ENCODE measurements at places on chromosomes 4 and X.

- DNase-seq, result no peak
These were observed 24.2 kb upstream of the RASL11B start for GRCh38 chr4:52837716-52838558.

- DNase-seq, result no peak
These were observed 195.4 kb downstream of the ANAPC10 start for GRCh38 chr4:144902614-144903013.

DNA sequence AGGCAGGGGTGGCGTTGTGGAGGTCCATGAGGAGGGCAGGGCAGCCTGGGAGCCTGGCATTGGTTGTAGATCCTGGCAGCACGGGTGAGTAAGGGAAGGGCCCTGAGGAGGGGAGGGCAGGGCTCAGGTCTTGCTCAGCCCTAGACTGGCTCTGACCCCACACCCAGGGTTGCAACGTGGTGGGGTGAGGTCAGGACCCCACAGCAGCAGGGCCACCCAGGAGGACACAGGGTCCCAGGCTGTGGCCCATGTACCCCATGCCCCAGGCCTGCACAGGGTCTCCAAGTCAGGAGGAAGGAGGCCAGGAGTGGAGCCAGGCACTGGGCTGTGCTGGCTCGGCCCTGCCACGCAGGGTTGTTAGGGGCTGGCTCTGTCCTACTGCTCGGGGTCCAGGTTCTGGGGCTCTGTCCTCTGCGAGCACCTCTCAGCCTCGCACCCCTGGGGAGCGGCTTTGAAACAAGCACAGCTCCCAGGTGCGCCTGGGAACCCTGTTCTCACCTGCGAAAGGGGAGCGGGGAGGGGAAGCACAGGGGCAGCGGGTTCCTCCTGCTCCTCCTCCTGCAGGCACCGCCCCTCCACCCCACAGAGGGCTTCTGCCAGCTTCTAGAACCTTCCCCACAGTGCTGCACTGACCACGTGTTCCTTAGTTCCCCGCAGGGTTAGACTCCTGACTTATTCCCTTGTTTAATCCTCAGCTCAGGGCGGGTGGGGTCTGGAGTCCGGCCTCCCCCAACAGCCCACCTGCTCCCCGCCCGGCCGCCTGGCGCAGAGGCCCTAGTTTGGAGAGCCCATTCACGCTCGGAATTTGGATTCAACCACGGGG lies 20.4 kb downstream of the MSANTD1 start:
- no peak for DNase-seq

GRCh38 chr4:10736895-10737294 lies 52.3 kb upstream of the CLNK start:
- no peak for DNase-seq

GRCh38 chr4:83408908-83409307 lies 46.7 kb downstream of the HELQ start:
- no peak for DNase-seq

DNA sequence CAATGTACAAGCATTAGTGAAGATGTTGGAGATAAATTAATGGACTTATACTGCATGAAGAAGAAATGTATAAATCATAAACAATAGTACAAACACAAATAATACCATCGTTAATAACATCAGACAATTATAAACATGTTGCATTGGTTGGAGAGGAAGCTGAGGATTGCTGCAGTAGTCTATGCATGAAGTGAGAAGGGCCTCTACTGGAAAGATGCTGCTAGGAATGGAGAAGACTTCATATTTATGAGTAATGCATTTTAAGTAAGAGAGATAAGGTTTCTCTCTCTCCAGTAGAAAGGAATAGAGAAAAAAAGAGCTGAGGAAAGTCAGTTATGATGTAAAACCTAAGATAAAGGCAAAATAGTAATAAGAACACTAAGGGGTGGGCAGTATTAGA lies 247.8 kb downstream of the GRID2 start:
- DNase-seq, result no peak

DNA sequence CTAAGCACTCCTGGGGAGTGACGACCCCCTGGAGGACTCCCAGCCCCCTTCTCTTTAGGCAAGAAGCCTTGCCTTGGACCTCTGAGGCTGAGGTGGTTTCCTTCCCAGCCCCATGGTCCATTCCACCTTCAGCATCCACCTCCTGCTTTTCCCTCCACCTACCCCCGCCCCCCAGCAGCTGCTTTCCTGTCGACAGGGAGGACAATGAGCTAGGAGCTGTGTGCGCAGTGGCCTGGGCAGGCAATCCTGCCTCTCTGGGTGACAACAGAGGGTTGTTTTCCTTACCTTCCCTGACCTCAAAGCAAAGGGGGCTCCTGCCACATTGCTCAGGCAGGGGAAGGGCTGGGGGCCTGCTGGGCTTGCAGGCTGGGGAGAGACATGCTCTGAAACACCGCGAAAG lies 123.5 kb downstream of the BCOR start:
- no peak for DNase-seq

DNA sequence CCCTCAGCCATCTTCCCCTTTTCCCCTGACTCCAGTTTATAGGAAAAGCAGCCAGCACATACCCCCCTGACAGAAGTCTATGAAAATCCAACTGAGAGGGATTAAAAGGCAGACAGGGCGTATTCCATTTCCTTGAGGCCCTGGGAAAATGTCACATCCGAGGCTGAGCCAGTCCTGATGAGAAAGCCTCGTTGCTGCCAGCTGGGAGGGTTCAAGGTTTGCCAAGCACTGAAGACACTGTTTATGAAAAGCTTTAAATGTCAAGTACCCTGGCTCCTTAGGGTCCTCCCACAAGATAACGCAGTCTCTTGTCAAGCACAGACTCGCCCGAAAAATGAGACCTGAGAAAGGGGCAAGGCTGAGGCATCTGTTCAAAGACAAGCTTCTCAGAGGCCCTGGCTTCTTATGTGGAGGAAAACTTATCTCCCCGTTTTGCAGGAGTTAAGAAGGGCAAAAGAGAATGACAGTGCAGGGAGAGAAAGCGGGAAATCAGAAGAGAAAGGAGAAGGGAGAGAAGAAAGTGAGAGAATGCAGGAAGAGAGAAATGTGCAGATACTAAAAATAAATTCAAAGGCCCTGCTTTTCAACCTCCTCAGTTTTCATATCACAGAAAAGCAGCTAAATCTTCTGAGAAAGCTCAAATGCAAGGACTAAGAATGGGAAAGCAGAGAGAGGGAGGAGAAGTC lies 44.7 kb downstream of the SCD5 start:
- DNase-seq, result no peak

GRCh38 chr4:27148211-27148895 lies 287.7 kb downstream of the STIM2 start:
- no peak for DNase-seq

DNA sequence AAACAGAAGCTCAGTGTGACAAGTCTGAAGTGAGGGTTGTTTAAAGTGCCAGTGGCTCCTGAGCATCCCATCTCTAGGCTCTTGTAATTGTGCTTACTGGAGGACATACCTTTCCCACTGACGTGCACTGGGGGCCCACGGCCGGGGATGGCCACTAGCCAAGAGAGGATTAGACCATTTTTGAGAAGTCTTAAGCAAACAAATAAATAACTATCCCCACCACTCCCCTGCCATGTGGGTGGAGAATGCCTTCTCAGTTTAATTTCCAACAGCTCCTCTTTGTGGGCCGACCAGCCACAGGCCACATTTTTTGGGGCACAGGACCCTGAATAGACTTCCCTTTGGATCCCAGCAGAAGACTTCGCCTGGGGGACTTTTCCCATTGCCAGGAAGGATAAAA lies 125.0 kb upstream of the MSX1 start:
- DNase-seq, result no peak

- no peak for DNase-seq
These were observed 19.2 kb downstream of the G3BP2 start for GRCh38 chr4:75653845-75654503.

- no peak for DNase-seq
These were observed 79.8 kb upstream of the OGT start for GRCh38 chrX:71453056-71453455.

DNA sequence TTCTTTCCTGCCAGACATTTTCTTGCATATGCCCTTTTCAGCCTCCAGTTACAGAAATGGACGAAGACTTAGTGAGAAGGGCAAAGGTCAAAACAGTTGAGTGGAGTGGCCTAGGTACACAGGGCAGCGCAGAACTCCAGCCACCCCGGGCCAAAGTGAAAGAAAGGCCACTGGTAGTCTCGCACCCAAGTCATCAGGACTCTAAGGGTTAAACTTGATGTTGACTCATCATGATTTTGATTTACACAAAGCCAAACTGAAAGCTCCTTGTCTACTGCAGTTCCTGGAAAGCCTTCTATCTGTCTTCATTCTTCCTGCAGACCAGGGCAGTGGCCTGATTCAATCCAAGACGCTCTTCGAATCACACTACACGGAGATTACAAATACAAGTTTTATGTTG lies 2.6 kb upstream of the IL13RA1 start:
- DNase-seq, result no peak

DNA sequence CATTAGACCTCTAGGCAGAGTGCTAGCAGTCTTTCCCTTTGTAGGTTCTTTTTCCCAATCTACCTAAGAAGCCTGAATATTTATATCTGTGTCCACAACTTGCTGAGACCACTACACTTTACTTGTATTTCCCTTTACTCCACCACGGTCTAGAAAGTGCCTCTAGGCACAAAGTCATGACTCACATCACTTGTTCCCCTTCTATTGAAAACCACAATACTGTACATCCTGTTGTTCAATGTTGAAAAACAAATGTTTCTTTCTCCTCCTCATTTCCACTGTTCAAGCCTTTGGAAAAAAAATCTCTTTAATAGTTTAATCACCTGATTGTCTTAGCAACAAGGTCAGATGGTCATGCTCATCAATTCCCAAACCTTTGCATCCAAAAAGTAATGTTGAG lies 326.7 kb downstream of the GUCY2F start:
- DNase-seq, result no peak

GRCh38 chr4:13872155-13872554 lies 244.6 kb upstream of the BOD1L1 start:
- no peak for DNase-seq

DNA sequence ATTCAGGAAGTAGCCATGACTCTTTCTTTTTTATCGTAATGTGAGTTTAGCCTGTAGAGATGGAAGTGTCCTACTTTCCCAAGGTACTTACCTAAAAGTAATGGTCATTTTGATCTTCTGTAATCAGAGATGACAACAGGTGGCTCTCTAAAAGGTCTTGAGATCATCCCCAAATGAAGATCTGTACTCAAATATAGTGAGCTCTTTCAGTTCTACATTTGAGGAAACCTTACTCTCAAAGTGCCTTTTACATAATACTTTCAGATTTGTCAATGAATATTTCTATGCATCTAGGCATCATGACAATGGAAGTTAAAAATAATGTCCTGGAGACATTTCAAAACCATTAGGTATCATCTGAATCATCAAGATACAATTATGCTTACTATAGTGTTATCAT lies 17.2 kb upstream of the MND1 start:
- no peak for DNase-seq

GRCh38 chr4:11564021-11564420 lies 135.3 kb upstream of the HS3ST1 start:
- DNase-seq, result no peak

DNA sequence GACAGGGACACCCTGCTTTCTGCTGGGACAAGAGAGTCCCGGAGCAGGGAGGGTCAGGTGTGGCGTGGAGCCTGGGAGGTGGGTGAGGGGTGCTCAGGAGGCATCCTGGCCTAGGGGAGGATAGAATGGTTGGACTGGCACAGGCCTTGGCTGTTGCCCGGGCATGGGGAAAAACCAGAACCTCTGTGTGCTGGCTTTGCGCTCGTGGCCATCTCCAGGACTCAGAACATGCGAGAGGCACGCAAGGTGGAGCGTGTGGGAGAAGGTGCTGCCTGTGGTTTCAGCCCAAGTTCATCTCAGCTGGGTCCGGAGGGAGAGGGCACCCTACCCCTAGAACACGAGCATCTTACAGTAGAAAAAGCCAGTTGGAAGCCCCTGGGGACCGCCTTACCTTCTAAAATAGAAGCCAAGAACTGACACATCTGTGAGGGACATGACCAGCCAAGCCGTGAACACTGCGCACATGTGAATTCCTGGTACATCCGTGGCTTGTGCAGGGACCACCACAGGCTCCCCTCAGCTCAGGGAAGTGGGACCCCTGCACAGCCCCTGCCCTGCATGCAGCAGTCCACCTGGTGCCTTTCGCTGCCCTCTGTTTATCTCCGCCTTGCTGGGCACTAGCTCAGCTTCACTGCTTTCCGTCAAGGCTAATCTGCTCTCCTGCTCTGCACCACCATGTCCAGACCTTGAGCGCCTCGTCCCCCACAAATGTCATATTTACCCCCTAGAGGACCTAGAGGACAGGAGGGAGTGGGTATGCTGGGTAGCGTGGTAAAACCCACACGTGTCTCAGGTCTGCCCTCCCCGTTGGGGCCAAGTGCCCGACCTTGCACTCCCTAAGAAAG lies 13.5 kb downstream of the MSANTD1 start:
- DNase-seq, result no peak

GRCh38 chrX:116204932-116205331 lies 34.4 kb downstream of the AGTR2 start:
- no peak for DNase-seq

GRCh38 chrX:13175056-13175455 lies 130.6 kb upstream of the FAM9C start:
- no peak for DNase-seq

Measured in NCI-H1092 (cell line).